Central memory CD4-positive, alpha-beta T cell (primary cell): ENCODE measurements at places on chromosomes 1 and 21.

GRCh38 chr1:163046071-163046470, 23.1 kb upstream of the RGS4 start:
- DNase-seq, result no peak

- DNase-seq, result no peak
These were observed 43.2 kb downstream of the CNN3 start for GRCh38 chr1:94883691-94884090.

DNA sequence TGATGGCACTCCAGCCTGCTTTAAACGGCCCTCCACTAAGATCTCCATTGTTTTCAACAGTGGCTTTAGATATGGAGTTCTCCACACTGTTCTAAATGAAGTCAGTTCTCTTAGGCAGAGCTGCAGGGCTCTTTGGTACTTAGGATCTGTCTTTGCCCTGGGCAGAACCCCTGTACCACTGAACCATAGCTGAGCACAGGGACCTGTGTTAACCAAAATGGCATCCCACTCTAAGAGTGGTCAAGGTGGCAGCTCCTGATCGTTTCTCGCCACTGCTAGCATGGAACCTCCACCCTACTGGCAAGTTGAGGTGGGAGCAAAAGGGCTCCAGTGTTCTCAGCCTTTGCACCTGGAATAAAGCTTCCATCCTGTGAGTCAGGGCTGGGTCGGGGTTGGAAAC, 186.7 kb downstream of the TM2D1 start:
- no peak for DNase-seq

GRCh38 chr1:37631036-37631435, 3.7 kb downstream of the RSPO1 start:
- no peak for DNase-seq

DNA sequence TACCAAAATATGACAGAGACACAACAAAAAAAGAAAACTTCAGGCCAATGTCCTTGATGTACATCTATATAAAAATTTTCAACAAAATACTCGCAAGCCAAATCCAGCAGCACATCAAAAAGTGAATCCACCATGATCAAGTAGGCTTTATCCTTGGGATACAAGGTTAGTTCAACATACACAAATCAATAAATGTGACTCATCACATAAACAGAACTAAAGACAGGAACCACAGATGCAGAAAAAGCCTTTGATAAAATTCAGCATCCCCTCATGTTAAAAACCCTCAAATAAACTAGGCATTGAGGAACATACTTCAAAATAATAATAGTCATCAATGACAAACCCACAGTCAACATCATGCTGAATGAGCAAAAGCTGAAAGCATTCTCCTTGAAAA, 101.5 kb downstream of the NME7 start:
- no peak for DNase-seq

- no peak for DNase-seq
These were observed 142.1 kb upstream of the SPAG17 start for GRCh38 chr1:118326960-118327629.

GRCh38 chr21:16842696-16843035, 670.2 kb upstream of the CXADR start:
- DNase-seq, result no peak

- no peak for DNase-seq
These were observed 455.8 kb upstream of the VAMP3 start for GRCh38 chr1:7315316-7315715.
